Activated gamma-delta T cell treated with anti-CD3 and anti-CD28 coated beads, Interleukin-2, amount 50 U/mL, for 16 hours (primary cell): ENCODE measurements at places on chromosomes 5 and 9.

GRCh38 chr9:123324767-123325183 is 31.2 kb upstream of the CRB2 start:
- no peak for DNase-seq

DNA sequence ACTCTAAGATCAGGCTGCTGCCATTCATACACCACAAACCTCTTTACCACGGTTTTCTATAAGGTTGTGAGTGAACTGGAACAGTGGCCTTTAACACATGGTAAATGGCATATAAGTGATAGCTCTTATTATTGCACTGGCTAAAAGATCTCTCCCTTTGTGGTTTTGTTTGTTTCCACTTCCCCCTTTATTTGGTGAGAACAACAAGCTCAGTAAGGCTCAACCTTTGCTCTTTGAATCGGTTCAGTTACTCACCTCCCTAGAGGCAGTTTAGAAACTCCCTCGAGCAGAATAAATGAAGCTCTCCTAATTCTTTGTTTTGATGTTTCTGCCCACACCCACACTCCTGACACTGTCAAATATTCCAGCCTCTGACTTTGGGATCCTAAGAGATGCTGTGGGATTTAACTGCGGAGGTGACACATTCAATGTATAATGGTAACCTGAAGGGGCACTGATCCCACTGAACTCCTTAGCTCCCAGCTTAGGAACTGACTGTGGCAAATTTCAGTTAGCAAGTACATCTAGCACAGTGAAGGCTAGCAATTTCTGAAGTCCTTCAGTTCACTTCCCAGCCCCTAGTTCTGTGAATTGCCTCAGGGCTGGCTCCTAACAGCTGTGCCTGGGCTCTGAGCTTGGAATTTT is 22.5 kb upstream of the RAD23B start:
- DNase-seq, result no peak

DNA sequence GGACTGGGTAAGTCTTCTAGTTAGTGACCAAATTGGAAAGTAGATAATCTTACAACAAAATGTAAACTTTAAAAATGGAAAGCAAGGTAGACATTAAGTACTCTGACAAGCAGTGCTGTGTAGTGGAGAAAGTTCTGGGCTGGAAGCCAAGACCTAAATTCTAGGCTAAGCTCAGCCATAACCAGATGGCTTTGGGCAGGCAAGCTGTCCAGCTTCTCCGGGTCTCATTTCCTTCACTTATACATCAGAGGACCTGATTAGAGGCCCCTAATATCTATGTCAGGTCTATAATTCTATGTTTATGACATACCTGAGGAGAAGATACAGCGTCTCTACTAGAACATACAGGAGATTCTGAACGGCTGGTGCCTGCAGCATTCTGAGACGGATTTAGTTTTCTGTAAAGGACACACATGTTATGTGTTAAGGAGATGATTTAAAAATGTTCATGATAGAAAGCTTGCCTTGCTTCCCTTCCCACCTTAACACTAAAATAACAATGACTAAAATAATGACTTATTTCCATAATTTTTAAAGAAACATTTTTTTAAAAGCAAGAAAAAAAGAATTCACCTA is 61.2 kb downstream of the ELL2 start:
- DNase-seq, result no peak

GRCh38 chr5:35198075-35198474 is 32.2 kb downstream of the PRLR start:
- no peak for DNase-seq

- no peak for DNase-seq
Measured at GRCh38 chr9:28999806-29000205, 1426.5 kb upstream of the C9orf72 start.

GRCh38 chr9:111610845-111611244 is 11.4 kb upstream of the PTGR1 start:
- DNase-seq, result no peak

GRCh38 chr5:145949474-145949873 is 13.1 kb downstream of the SH3RF2 start:
- no peak for DNase-seq

DNA sequence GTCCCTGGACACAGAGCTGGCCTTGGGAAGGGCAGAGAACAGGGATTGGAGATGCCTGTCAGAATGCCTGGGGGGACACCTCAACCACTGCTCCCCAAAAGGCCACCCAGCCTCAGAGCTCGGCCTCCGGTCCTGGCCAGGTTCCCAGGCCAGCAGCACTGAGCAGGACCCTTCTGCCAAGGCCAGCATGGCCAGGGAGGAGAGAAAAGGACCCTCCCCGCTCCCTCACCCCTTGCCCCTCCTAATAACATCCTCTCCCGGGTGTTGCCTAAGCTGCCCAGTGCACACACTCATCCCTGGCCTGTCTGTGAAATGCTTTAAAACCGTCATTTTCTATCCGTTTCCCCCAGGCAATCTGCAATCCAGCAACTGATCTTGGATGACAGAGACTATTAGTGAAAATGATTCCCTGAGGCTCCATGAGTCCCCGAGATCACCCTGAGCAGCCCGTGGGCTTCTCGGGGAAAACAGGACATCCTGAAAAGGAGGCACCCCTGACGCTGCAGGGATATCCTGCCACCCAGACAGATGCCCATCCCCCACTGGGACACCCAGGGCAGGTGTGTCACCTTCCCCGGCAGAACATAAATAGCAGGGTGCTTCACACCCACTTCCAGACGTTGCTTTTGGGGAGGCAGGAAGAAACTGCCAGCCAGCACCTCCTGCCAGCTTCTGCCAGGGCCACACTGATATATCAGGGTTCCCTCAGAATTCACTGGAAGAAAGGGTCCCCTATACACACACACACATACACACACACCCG is 75.3 kb downstream of the ADAMTS2 start:
- no peak for DNase-seq

- no peak for DNase-seq
Measured at GRCh38 chr5:135880801-135881200, 14.8 kb downstream of the IL9 start.

DNA sequence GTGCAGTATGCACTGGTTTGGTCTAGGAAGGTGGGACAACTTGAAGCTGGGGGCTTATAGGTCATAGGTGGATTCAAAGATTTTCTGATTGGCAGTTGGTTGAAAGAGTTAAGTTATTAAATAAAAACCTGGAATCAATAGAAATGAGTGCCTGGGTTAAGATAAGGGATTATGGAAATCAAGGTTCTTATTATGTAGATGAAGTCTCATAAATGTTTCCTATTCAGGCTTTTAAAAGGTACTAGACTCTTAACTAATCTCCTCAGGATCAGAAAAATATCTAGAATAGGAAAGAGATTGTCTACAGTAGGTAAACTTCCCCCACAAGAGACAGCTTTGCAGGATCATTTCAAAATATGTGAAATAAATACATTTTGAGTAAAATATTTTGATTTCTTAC is 163.3 kb upstream of the FBN2 start:
- no peak for DNase-seq
